ENCODE measurements at places on chromosomes 2 and 18. TPM values are rescaled to one million over a fixed set of nuclear protein-coding genes. Genes with fewer than 3 reads are reported as not detected.

- no peak for DNase-seq
Observed at GRCh38 chr2:106106622-106107508, 87.2 kb downstream of the UXS1 start.

GALNT14 gene
- 36.7 TPM for polyA plus RNA-seq

DNA sequence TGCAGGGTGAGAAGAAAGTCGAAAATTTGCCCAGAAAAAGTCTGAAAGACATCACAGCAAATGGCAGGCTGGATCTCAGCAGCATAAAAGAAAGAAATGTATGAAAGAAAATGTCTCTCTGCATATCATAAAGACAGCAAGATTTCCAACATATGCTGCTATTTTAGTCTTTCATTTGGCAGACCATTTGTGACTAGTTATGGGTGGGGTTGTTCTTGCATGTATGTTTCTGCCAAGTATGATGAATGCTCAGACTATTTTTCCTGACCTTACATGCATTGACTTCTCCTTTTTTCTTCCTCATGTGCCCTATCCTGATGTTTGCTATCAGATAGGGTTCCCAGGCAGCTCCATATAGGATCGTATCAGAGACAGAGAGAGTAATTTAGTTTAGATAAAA is 58.5 kb upstream of the PARD3B start:
- DNase-seq: no peak

DNA sequence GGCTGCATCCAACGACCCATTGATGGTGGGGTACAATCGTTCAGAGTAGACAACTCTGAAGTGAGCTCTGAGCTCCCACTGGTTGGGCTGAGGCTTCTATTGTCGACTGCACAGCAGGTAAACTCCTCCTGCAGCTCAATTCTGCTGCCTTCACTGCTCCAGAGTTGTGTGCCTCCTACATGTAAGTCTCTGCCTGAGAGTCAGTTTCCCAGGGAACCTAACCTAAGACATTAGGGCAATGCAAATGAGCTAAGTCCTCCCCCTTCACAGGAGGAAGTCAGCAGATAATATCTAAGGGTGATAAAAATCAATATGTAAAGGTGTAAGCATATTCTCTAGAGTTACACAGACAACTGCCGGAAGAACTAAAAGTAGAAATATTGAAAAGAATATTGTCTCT is 22.5 kb upstream of the ACYP2 start:
- no peak for DNase-seq

NEMP2 gene
- polyA plus RNA-seq: 11.5 TPM

DNA sequence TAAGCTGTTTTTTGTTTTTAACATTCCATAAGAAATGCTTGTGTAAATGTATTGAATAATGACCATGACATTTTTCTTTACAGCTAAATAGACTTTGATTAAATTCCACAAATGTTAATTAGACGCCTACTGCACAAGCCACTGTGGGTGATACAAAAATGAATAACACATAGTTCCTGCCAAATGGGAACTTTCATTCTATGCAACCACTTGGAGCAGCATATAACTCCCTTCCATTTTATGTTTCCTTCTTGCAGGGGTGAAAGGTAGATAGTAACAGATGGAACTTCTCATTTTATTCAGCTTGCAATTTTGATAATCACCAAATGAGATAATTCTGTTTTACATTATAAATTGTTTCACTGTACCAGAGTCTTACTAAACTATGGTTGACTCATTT is 70.0 kb upstream of the THUMPD2 start:
- no peak for DNase-seq

DNA sequence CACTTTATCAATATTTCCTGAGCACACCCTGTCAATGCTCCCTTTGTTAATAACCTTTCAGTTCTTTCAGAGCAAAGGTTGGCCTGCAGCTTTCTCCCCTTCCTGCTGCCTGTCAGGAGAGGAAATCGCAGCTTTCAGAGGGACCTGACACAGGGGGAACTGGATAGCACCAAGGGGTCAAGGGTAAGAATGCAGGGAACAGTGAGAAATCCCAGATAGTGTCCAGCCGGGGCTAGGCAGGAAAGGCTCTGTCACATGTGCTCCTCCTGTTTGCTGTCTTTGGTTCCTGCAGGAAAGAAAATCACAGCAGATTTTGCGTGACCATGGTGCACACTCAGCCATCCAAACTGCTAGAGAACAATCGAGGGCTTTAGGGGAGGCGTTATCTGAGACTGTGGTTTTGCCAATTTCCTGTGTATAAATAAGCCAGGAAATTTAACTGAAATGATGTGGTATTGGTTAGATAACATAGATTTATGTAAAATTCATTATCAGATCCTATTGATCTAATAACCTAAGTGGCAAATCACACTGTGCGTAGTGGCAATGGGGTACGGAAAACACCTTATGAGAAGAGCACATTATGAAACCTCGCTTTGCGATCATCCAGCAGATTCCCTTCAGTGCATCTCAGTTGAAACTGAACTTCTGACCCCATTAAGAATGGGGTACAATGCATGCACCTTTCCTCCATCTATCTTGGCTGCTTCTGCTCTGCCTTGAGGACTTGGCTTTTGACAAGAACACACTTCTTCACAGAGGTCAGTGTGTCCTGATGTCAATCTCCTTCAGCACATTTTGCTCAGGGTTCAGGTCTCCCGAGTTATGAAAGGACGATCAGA is 178.0 kb downstream of the ICOS start:
- DNase-seq: no peak

DNA sequence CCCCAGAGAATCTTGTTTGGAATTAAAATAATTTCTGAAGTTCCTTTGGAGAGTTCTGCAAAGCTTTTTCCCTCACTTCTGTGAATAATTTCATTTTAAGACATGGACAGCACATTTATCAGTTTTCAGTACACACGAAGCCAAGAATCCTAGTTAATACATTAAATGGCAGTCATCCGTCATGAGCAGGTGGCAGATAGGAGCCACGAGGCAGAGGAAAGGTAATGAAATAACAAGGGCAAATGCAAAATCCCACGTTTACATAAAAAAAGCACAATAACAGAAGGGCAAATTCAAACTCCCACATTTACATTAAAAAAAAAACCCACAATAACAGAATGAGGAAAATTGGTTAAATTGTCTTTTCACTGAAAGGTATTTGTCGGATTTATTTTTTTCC is 25.9 kb upstream of the SNTG2 start:
- DNase-seq: no peak

GRCh38 chr2:239441261-239442078 is 40.6 kb upstream of the HDAC4 start:
- DNase-seq: no peak

CYTIP gene
- 2.2 TPM for polyA plus RNA-seq

GRCh38 chr2:163602196-163602595 is 133.6 kb downstream of the FIGN start:
- DNase-seq: no peak

MYO5B gene
- polyA plus RNA-seq: 26.4 TPM

DUSP2 gene
- polyA plus RNA-seq: 4.5 TPM

DNA sequence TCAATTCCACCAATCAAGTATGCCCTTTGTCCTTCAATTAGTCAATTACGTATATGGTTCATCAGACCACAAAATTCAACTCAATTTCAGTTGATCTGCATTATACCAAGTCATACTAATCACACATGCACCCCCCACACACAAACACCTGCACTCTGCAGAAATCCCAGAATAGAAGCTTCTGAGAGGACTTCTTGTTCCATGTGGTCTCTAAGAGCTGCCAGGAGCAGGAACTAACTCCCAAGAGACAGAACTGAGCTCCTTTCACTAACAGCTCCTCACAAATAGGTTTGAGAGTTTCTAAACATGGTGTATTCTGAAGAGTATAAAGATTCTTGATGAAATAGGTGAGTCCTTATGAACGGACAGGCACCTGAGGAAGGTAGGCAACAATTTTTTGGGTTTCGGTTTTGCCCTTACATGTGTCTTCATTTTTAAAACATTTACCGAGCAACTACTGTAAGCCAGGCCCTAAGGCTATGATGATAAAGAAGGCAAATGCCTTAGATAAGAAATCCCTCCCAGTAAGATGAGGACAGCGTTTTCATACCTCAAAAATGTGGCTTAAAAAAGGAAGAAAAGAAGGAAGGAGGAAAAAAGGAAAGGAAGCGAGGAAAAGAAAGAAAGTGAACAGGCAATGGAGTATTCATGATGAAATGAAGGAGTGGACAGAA is 183.1 kb downstream of the PID1 start:
- DNase-seq: no peak

DNA sequence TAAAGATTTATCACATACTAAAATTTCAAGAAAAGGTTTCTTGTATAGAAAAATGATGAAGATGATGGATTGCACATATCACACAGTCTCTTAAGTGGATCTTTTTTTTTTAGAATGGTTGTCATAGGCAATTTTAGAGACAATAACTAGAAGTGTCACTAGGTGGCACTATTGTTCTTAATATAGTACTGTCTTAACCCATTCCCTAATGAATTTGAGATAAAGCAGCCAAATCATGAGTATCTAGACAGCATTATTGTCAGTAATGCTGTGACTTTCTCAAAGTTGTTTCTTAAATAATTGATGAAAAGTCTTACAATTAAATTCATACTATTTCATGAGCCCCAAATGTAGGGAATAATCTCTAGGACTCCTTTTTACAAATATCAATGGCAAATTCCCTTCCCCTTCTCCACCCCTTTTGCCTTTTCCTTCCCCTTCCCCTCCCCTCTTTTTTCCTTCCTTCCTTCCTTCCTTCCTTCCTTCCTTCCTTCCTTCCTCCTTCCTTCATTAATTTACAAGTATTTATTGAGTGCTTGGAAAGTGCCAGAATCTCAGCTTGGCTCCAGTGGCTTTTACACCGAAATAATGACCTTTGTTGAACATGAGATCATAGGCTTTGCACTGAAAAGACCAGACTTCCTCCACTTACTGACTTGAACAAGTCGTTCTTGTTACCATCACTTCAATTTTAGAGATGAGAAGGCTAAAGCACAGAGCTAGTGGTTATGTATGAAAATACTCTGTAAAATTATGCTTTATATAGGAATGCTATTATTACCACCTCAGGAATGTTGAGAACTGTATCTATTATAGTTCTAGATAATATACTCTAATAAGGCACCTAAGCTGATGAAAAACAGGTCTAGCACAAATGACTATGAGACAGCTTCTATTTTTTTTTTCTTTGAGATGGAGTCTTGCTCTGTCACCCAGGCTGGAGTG is 19.8 kb downstream of the MYL12B start:
- DNase-seq: no peak

DNA sequence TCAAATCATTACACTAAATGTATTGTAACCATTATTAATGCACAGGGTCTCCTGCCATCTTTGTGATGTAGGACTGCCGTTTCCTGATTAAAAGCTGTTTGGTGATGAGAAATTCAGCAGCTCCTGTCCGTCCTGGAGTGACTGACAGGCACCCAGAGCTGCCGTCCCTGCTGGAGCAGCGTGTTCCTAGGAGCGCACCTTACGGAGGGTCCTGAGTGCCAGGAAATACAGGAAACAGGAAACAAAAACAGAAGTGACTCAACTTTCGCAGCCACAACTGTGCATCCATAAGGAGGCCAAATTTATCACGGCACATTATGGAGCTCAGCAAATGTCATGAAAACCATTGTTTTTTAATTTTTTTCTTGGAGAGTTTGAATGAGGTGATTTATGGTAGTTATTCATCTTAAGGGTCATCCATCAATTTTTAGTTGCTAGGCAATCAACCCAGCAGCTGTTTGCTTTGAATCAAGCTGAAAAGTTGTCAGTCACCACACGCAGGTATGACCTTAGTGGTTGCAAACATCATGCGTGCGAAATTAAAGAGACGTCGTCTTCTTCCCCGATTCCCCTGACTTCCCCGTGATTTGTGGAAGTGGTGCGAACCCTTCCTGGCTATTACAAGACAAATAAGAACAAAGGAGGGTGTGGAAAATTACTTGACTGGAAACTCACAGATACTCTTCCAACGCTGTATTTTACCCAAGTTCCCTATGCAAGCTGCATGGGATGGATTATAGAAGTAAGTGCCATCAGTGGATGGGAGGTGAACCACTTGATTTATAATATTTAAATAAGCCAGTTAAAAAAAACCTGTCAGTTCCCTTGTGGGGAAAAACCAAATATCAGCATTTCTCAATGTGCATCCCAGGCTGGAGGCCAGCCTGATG is 19.8 kb downstream of the TSHZ1 start:
- no peak for DNase-seq

All from right renal pelvis (tissue), 4 donors.